Immature natural killer cell (primary cell): ENCODE measurements at places on chromosomes 7 and 10. TPM values are rescaled to one million over a fixed set of nuclear protein-coding genes. Genes with fewer than 3 reads are reported as not detected.

GRCh38 chr10:13717936-13718772 lies 131.4 kb downstream of the PRPF18 start:
- peak overlapping the region; percentile 32 for H3K4me3 ChIP-seq
- H3K27ac ChIP-seq: no peak overlapping the region
- DNase-seq: no peak
- peaks cover 16% of the 10 kb centered on the region for H3K4me1 ChIP-seq
- H3K27me3 ChIP-seq: peaks cover 9% of the 10 kb centered on the region
- no peaks in the 10 kb centered on the region for H3K36me3 ChIP-seq

DNA sequence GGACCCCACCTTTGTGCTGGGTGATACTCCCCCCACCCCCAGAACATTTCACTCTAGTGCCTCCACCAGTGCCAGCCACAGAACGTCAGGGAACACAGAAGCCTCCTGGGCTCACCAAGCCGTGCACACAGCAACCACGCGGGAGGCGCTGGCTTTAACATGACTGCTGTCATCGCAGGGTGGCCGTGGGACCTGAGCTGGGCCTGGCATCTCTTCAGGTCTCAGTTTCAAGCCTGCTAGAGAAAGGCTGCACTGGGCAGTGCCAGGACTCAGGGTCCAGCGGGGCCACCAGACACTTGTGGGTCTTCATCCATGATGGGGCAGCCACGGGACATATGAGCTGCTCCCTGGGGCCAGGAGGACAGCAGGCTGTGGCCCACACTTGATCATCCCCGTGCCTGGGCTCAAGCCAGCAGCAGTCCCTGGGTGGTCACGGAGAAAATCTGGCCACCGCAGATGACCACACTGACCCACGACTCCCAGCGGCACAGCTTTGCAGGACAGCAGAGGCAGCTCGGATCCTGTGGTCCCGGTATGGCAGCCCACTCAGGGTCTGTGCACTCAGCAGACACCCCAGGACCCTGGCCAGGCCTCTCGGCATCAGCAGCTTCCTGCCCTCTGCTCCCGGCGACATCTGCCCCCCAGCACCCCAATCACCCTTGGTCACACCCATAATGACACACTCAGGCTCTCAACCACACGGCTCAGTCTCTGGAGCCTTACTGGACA lies 44.2 kb downstream of the CAMK2B start:
- no peaks in the 10 kb centered on the region for H3K4me1 ChIP-seq
- H3K27ac ChIP-seq: peak overlapping the region; percentile 22
- no peaks in the 10 kb centered on the region for H3K36me3 ChIP-seq
- H3K4me3 ChIP-seq: no peak overlapping the region

DNA sequence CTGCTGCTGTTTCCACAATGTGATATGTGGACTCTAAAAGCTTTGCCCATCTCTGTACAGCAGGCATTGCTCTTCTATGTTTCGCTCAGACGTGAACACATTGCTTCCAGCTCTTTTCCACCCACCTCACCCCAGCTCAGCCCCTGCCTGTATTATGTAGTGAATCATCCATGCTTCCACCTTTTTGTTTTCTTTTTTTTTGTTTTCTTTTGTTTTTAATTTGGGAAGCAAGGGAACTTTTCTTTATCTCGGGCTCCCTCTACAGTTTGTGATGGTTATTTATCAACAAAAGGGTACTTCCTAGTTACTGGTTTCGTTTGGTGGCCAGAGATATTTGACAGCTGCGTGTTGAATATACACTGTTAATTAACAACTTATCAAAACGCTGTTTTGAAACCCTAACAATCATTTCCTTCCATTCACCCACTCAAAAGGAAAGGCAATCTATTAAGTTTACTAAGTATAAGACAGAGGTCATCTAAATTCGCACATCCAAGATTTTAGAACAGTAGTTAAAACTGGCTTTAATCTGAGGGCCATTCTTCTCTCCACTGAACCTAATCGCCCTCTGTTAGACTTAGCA lies 127.9 kb upstream of the STK17A start:
- no peak overlapping the region for H3K27ac ChIP-seq
- H3K4me3 ChIP-seq: no peak overlapping the region
- no peaks in the 10 kb centered on the region for H3K36me3 ChIP-seq
- DNase-seq: no peak

DNA sequence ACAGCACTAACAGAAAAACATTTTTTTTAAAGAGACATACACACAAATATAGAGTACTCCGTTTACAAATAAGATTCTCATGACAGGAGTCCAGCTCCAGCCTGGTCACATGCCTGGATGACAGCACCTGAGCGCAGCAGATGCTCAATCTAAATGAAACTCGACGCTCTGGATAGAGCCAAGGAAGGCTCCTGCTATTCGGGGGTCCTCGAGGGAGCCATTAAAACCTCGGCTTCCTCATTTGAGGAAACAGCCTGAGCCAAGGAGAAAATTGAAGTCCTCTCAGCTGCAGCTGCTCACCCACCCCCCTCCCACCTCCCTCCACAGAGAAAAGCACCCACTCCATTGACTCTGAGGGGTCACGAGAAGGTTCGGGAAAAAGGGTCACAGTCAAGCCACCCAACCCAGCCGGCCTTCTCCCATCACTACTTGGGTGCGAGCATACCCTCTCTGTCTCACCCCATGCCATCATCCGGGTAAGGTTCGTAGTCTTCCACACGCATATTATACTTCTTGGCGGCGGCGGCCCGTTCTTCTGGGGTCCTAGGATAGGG lies 673 bp downstream of the NDUFB8 start:
- DNase-seq: no peak
- H3K27me3 ChIP-seq: peaks cover 8% of the 10 kb centered on the region
- peak overlapping the region; percentile 100 for H3K27ac ChIP-seq
- peaks cover 30% of the 10 kb centered on the region for H3K4me1 ChIP-seq
- peak overlapping the region; percentile 97 for H3K4me3 ChIP-seq
- H3K36me3 ChIP-seq: peaks cover 18% of the 10 kb centered on the region

- peaks cover 31% of the 10 kb centered on the region for H3K4me1 ChIP-seq
- H3K27ac ChIP-seq: no peak overlapping the region
- H3K36me3 ChIP-seq: no peaks in the 10 kb centered on the region
- no peak for DNase-seq
- H3K4me3 ChIP-seq: no peak overlapping the region
Measured at GRCh38 chr10:22338185-22338900, 7.0 kb upstream of the SPAG6 start.

- H3K27me3 ChIP-seq: peaks cover 9% of the 10 kb centered on the region
- H3K4me3 ChIP-seq: peak overlapping the region; percentile 93
- DNase-seq: no peak
- H3K36me3 ChIP-seq: no peaks in the 10 kb centered on the region
Measured at GRCh38 chr7:106285855-106286492, 1.2 kb upstream of the NAMPT start.

GRCh38 chr7:153188630-153189029 lies 429.1 kb downstream of the ACTR3B start:
- no peaks in the 10 kb centered on the region for H3K4me1 ChIP-seq
- DNase-seq: no peak
- no peaks in the 10 kb centered on the region for H3K36me3 ChIP-seq

DNA sequence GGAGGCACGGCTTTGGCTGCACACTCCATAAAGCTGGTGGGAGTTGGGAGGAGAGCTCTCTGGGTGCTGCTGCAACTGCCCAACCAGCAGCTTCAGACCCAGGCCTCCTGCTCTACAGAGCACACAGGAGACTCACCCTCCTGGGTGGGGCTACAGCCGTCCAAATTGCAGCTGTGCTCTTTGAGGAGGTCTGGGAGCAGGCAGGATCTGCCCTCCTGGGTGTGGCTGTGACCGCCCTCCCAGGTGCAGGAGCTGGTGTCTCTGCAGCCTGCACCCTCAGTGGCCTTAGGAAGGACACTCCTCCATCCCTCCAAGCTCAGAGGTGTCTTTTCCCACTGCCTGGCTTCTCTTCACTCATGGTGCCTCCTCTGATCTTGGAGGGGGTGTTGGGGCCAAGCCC lies 20.0 kb upstream of the PRF1 start:
- no peak for DNase-seq
- H3K4me1 ChIP-seq: peaks cover 33% of the 10 kb centered on the region
- no peaks in the 10 kb centered on the region for H3K27me3 ChIP-seq

GRCh38 chr10:32105782-32106382 lies 49.7 kb upstream of the KIF5B start:
- no peak overlapping the region for H3K27ac ChIP-seq
- no peaks in the 10 kb centered on the region for H3K4me1 ChIP-seq
- H3K4me3 ChIP-seq: no peak overlapping the region
- H3K27me3 ChIP-seq: no peaks in the 10 kb centered on the region
- no peak for DNase-seq

- DNase-seq: no peak
- H3K4me3 ChIP-seq: no peak overlapping the region
- H3K27me3 ChIP-seq: peaks cover 4% of the 10 kb centered on the region
- H3K27ac ChIP-seq: no peak overlapping the region
- no peaks in the 10 kb centered on the region for H3K36me3 ChIP-seq
- H3K4me1 ChIP-seq: no peaks in the 10 kb centered on the region
Measured at GRCh38 chr7:12475362-12476063, 71.8 kb upstream of the VWDE start.

DNA sequence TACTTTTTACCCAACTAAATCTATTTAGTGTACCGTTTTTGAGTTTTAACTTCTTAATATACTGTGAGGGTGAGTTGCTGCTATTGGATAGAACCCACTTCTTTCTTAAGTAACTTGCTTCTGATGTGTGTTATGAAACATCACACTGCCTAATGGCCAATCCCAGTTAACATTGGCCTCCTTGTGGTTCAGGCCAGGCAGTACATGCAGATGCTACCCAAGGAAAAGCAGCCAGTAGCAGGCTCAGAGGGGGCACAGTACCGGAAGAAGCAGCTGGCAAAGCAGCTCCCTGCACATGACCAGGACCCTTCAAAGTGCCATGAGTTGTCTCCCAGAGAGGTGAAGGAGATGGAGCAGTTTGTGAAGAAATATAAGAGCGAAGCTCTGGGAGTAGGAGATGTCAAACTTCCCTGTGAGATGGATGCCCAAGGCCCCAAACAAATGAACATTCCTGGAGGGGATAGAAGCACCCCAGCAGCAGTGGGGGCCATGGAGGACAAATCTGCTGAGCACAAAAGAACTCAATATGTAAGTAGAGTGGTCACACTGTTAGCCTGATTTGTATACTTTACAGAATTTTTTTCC lies 39.7 kb downstream of the TES start:
- H3K27me3 ChIP-seq: peaks cover 4% of the 10 kb centered on the region
- H3K4me1 ChIP-seq: peaks cover 57% of the 10 kb centered on the region
- H3K27ac ChIP-seq: no peak overlapping the region
- H3K4me3 ChIP-seq: no peak overlapping the region

- H3K36me3 ChIP-seq: no peaks in the 10 kb centered on the region
- H3K4me1 ChIP-seq: no peaks in the 10 kb centered on the region
- H3K4me3 ChIP-seq: no peak overlapping the region
- H3K27ac ChIP-seq: no peak overlapping the region
- no peak for DNase-seq
Measured at GRCh38 chr7:146773506-146773905, 656.9 kb downstream of the CNTNAP2 start.

DNA sequence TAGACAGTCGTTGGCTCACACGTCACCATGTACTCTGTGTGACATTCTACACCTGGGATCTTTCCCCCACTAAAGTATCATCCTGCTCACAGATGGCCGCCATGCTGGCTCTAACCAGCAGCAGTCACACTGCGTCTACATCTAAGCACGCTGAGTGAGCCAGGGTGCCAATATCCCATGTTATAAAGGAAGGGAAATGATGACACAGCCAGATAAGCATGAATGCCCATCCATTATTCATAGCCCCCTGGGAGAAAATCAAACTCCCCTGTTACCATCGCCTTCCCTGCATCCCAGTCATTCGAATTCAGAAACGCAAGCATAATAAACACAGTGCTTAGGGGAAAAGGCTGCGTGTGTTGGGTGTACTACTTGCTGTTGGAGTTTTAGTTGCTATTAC lies 698.2 kb upstream of the AUTS2 start:
- peaks cover 4% of the 10 kb centered on the region for H3K36me3 ChIP-seq
- no peak overlapping the region for H3K4me3 ChIP-seq
- DNase-seq: no peak
- H3K27me3 ChIP-seq: no peaks in the 10 kb centered on the region
- no peaks in the 10 kb centered on the region for H3K4me1 ChIP-seq

GRCh38 chr10:113033991-113034390 lies 83.9 kb downstream of the TCF7L2 start:
- H3K27me3 ChIP-seq: no peaks in the 10 kb centered on the region
- H3K27ac ChIP-seq: no peak overlapping the region
- no peaks in the 10 kb centered on the region for H3K4me1 ChIP-seq
- DNase-seq: no peak
- H3K36me3 ChIP-seq: no peaks in the 10 kb centered on the region

DNA sequence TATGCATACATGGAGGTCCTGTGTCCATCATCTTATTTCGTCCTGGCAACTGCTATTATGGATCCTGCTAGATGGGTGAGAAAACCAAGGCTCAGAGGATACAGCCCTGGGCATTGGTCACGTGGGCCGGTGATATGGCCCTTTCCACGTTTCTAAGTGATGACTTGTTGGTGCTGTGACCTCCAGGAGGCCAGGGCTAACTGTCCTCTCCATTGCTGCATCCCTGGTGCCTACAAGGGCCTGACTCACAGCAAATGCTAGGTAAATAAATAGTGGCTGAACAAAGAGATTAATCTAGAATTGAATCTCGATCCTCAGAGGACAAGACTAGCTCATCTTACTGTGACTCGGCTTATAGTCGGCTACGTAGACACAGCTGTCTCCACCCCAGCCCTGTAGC lies 78.6 kb downstream of the FAM53B start:
- H3K27ac ChIP-seq: no peak overlapping the region
- H3K27me3 ChIP-seq: peaks cover 6% of the 10 kb centered on the region
- H3K36me3 ChIP-seq: peaks cover 6% of the 10 kb centered on the region
- H3K4me1 ChIP-seq: peaks cover 66% of the 10 kb centered on the region
- no peak overlapping the region for H3K4me3 ChIP-seq

DNA sequence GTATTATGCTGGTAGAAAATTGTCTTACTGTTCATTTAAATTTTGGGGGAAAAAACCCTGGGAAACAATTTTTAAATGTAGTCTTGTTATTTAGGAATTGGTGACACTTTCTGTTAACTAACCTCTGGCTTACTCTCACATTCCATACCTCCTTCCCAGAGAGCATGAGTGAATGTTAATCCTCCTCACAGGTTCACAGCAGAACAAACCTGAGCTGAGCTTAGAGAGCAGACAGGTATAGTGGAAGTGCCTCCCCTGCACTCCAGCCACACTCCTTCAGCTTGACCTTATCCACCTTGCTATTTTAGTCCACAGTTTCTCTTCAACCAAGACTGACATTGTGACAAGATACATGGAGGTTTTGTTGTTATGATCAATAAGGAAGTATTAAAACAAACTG lies 235.9 kb downstream of the FOXP2 start:
- H3K4me1 ChIP-seq: no peaks in the 10 kb centered on the region
- no peak overlapping the region for H3K4me3 ChIP-seq
- DNase-seq: no peak
- no peaks in the 10 kb centered on the region for H3K36me3 ChIP-seq

DNA sequence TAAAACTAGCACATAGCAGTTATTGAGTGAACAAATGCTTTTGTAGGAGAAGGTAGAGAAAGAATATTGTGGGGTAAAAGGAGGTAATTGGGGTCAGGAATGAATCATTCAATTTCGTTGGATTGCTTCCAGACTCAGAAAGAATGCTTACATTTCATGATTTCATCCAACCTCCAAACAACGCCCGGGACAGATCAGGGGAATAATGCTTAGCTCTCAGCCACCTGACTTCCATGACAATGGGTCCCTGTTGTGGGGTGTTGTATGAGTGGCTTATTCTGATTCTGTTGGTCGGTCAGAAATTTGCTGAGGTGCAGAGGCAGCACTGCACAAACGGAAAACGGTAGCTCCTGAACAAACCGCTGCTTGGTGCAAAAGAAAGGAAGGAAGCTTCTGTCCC lies 24.0 kb upstream of the INPP5F start:
- no peak overlapping the region for H3K4me3 ChIP-seq
- H3K27ac ChIP-seq: no peak overlapping the region
- H3K27me3 ChIP-seq: no peaks in the 10 kb centered on the region
- H3K4me1 ChIP-seq: no peaks in the 10 kb centered on the region
- DNase-seq: no peak

The NRG3 gene
- not detected for polyA plus RNA-seq

The PRPS1L1 gene
- not detected for polyA plus RNA-seq

The PFKP gene
- 47.3 TPM for polyA plus RNA-seq

The TNKS2 gene
- polyA plus RNA-seq: 25.3 TPM

The MACC1 gene
- polyA plus RNA-seq: 0.03 TPM
